Neural progenitor cell (in vitro differentiated cells): ENCODE measurements at places on chromosomes 6 and 20.
A peak's percentile ranks its signal among the peaks of the same experiment; 100 is the strongest.

DNA sequence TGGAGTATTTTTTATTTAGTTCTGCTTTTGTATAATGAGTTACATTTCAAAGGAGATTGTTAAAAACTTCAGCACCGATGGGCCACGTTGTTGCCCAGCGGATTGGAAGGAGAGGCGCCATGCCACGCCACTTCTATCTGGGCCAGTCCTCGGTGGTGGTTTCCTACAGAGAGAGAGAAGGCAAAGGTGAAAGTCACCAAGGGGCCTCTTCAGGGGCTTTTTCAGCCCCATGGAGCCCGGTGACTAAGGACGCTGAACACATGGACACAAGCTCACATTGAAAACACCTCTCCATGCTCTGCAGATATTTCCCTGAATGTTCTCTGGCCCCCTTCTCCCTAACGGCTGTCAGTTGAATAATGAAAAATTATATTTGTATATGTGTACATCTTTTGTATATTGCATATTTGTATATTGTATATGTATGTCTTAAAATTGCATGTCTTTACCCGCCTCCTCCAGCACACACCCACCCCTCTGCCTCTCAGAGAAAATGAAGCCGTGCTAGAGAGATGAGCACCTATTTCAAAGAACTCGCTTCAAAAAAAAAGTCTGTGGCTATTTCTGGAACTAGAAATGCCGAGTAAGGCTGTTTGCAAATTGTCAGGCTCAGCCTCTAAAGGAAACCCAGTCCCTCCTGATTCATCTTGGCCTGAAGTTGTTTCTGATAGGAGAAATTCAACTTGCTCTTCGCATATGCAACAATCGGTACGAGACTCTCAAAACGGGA is 91.9 kb upstream of the CDH4 start:
- no peak for DNase-seq

DNA sequence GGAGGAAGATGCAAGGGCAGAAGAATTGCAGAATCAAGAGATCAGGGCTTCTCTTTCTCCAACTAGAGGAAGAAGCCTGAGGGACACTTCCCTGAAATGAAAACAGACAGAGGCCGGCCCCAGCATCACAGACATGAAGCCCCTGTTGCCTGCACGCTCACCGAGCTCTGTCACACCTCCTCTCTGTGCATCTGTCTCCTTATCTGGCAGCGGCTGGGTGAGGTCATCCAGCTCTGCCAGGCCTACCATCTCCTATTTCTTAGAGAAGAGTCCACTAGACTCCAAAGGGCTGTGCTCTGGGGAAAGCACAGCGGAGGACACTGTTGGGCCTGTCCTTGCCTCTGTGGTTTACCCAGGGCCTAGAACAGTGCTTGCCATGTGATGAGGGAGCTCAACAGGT is 71.9 kb upstream of the MLN start:
- no peak for DNase-seq

GRCh38 chr6:24827162-24827561 is 28.4 kb upstream of the ARMH2 start:
- peak; percentile 10 for DNase-seq

- DNase-seq, result peak; percentile 28
These were observed 53.6 kb upstream of the AGPAT4 start for GRCh38 chr6:161327360-161327953.

DNA sequence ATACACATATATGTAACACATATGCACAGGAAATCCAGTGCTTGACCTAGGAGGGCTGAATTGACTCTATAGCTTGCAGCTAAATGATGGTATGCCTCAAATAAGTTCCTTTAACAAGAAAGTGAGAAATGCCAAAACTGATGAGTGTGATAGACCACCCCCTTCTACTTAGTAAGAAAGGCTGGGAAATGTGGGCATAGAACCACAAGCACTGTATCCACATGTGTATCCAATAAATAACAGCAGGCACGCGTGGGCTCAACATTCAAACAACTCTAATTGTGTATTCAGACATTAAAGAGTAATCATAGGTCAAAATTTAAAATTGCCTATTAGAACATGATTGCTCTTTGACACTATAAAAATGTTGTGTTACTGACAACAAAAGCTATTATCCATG is 54.1 kb downstream of the FAM83B start:
- DNase-seq, result no peak

GRCh38 chr20:45010399-45010828 is 44.1 kb downstream of the STK4 start:
- no peak for DNase-seq

GRCh38 chr6:159118924-159119323 is 50.3 kb upstream of the FNDC1 start:
- DNase-seq, result no peak

DNA sequence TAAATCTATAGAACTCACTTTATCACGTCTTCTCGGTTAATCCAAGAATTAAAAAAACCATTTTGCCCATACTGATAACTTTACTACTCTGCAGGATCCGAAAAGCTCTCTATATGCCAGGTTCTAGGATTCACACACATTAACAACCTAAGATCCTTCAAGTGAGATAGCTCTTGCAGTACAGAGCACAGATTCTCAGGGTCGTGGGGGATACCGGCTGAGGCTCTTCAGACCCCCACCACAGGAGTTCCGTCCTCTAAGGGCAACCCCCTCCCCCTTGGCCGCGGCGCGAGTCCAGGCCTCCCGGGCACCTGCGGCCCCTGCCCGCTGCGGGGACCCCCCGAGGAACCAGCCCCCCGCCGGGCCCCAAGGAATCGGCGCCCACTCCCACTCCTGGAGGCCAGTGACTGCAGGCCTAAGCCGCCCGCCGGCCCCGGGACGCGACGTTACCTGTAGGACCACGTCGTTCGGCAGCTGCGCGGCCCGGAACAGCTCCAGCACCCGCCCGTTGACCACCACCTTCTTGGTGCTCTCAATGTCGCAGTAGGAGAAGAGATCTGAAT is 892 bp downstream of the REPS1 start:
- DNase-seq, result no peak

- DNase-seq, result no peak
These were observed 216.1 kb downstream of the FOXA2 start for GRCh38 chr20:22368235-22368634.

DNA sequence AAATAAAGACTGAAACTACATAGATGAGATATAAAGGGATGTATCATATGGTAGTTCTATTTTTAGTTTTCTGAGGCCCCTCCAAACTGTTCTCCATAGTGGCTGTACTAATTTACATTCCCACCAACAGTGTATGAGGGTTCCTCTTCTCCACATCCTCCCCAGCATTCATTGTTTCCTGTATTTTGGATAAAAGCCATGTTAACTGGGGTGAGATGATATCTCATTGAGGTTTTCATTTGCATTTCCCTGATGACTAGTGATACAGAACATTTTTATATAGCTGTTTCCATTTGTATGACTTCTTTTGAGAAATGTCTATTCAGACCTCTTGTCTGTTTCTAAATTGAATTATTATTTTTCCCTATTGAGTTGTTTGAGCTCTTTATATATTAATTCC is 229.3 kb downstream of the RFPL4B start:
- no peak for DNase-seq

GRCh38 chr20:58144096-58144495 is 84.4 kb downstream of the ANKRD60 start:
- no peak for DNase-seq

GRCh38 chr6:142878407-142878806 is 66.6 kb downstream of the HIVEP2 start:
- DNase-seq, result no peak

GRCh38 chr20:19540392-19540791 is 217.7 kb upstream of the RIN2 start:
- DNase-seq, result no peak

DNA sequence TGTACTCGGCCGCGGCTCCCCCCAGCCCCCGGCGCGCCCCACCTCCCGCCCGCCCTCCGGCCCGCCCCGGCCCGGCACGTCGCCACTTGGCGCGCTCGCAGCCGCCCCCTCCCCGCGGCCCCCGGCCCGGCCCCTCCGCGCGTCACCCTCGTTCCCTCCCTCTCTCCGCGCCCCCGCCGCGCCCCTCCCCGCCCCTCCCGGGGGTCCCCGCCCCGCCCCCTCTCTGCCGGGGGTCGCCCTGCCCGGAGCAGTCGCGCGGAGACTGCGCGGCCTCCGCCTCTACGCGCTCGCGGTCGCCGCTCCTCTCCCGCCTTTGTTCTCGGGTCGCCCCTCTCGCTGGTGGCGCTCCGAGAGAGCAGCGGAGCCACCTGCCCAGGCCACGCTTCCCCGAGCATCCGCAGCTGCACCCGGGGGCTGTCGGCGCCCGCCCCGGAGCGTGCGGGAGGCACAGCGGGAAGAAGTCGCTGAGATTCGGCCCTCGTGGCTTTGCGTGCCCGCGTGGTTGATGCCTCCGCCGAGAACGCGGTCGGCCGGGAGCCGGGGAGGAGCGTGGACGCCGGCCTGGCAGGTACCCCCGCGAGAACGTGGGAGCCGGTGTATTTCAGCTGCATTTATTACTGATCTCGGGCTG is at the start of gene PHF10:
Gene PHF10, minus strand, starts transcription at position 7 of the 631 bp plus-strand sequence. CDS start 569 bp downstream, outside the sequence.
- DNase-seq, result peak; percentile 91

GRCh38 chr20:6044115-6044514 is 9.7 kb downstream of the LRRN4 start:
- DNase-seq, result no peak

DNA sequence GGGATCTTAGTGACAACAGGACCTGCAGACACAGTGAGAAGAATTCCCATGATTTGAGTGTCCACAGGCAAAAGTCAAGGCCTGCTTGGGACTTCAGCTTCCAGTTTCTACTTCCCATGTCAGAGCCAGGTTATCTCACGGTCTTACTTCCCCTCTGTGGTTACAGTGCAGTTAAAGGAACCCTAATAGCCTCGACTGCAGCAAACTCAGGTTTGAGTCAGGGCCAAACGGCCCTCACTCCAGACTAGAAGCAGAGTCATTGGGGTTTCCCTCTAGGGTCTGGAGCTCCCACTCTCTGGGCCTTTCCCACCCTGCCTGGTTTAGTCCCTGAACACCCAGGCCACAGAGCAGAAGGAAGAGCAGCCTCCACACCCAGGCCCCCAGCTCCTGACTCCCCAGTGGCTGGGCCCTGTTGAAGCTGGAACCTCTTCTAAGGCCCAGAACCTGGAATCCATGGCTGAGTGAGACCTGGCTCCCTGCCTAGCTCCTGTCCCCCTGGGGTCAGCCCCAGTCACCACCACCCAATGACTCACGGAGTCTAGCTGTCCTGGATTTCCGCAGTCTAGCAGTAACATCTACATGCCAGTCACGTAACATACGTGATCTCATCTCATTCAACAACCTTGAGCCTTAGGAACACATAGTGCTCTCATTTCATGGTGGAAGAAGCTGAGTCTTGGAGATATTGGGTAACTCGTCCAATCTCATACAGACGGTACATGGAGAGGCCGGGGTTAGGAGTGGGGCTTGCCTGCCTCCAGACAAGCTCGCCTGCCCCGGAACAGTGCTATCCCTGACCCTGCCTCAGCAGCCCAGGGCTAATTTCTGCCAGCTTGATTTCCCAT is 9.2 kb upstream of the GHRH start:
- DNase-seq, result no peak

DNA sequence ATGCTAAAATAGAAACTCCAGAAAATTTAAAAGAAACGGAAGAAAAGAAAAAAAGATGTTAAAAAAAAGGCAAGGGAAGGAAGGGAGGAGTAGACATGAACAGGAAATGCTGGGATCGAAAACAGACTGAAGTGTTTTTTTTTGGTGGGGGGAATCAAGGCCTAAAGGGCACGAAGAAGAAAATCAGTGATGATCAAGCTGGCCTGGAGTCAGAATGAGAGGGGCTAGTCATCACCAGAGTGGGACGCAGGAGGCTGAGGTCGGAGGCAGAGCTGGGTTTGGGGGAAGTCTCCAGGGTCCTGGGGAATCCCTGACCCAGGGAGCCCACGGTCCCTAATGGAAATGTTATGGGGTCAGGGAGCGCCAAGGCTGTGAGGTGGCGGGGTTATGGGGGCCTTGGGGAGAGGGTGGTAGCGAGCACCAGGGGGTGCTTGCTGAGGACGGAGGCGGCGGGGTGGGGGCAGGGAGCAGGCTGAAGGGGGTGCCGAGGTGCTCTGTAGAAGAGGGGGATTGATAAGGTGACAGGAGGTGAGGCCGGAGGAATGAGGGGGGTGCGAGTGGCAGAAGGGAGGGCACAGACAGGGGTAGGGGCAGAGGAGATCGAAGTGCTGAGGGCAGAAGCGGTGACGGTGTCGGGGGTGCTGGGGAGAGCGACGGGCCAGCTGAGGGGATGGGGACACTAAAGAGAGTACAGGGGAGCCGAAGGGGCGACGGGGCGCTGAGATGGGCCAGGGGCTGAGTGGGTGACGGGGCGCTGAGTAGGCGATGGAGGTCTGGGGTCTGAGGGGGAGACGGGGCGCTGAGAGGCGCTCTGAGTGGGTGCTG is 684 bp downstream of the ZNFX1 start:
- DNase-seq, result peak; percentile 41
